ENCODE measurements at places on chromosomes 12 and 14. TPM values are rescaled to one million over a fixed set of nuclear protein-coding genes. Genes with fewer than 3 reads are reported as not detected.

Gene COX6A1
- 303 TPM for polyA plus RNA-seq

Gene SELPLG
- polyA plus RNA-seq, result 2.6 TPM

Gene NTF3
- 4.3 TPM for polyA plus RNA-seq

Gene PRH2
- polyA plus RNA-seq, result 0.41 TPM

Gene ACRBP
- 4.7 TPM for polyA plus RNA-seq

Gene FOXG1
- 0.04 TPM for polyA plus RNA-seq

All from right renal pelvis (tissue), 4 donors.